CD4-positive, alpha-beta T cell treated with Interleukin-21 for 1 hour (primary cell): ENCODE measurements at places on chromosomes 1 and 21.

- no peak for DNase-seq
Measured at GRCh38 chr1:18531503-18531845, 50.7 kb downstream of the KLHDC7A start.

DNA sequence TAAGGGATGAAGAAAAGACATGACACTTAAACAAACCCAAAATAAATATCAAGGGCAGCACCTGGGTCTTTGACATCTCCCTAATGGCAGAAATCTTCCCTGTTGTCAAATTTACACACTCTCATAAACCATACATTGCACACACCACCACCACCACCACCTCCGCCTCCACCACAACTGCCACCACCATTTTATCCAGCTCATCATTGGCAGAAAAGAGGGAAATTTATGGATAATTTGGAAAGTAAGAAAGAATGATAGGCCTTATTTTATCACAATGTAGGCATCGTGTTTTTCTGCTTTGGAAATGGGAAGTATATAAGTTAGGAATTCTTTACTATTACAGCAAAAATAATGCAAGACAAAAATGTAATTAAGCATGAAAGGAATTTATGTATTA is 27.3 kb upstream of the RGS13 start:
- no peak for DNase-seq

GRCh38 chr1:23102289-23102688 is 66.4 kb downstream of the LUZP1 start:
- no peak for DNase-seq

DNA sequence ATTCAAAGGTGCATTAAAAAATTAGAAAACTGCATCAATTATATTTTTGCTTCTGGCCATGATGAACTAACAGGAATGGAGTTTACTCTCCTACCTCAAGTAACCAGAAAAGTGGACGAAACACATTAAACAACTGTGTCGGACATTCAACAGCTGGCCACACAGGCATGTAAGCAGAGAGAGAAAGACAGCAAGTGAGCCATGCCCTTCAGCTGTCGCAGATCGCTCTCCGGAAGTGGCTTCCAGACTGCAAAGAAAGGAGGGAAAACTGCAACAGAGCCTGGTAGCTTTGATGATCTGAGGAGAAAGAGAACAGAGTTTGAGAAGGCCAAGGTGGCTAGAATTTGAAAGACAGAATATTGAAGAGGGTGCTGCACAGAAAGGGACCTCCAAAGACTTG is 557.2 kb downstream of the MATN1 start:
- DNase-seq: no peak

GRCh38 chr1:248183996-248184395 is 9.4 kb downstream of the OR2M2 start:
- DNase-seq: no peak

DNA sequence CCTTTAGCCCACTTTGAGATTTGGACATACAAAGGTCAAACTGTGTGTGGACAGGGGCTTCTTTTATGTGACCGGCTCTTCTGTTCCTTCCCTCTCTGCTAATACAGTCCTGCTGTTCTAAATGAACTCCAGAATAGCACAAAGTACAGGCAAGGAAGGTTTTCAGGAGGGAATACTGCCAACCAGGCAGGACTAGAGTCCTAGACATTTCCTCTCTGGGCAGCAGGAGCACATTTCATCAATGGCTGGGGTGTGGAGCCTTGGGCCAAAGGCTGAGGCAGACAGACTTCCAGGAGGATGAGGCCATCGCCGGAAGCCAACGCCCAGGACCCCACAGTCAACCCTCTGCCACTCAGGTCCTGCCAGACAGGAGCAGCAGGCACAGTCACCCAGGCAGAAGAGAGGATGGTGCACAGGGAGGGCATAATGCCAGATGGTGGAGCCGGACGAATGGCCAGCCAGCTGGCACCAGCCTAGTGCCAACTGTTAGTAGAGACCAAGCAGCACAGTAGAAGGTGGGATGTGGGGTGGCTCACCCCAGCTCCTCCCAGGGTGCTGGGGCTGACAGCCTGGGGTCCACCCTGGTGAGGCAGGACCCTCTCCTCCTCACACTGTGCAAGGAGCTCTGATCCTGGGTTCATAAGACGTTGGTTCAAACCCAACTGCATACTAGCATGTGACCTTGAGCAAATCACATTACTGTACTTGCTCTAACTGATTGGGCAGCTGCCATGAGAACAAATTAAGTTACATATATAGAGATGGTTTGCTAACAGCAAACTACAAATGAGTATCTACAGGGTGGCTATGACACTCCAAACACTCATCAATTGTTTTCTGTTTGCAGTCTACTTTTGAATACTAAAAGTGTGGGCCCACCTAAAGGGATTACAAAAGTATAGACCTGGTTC is 410.7 kb downstream of the SIPA1L2 start:
- DNase-seq: no peak

- DNase-seq: no peak
Measured at GRCh38 chr1:39737546-39738169, 1.0 kb upstream of the PPIE start.

DNA sequence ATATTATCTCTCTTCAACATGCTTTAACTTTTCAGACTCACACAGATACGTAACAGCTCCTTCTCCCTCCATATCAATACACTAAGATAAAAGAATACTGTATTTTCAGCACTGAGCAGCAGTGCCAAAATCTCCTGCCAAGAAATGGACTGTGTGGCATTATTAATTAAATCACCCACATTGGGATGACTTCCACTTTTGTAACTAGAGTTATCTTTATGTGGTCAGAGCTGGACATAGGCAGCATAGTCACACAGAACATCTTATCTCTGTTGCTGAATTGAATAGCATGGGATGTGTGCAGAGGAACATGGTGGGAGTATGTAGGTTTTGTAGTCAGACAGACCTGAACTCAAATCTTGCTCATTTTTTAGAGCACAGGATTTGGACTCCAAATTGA is 41.4 kb upstream of the CACYBP start:
- DNase-seq: no peak

DNA sequence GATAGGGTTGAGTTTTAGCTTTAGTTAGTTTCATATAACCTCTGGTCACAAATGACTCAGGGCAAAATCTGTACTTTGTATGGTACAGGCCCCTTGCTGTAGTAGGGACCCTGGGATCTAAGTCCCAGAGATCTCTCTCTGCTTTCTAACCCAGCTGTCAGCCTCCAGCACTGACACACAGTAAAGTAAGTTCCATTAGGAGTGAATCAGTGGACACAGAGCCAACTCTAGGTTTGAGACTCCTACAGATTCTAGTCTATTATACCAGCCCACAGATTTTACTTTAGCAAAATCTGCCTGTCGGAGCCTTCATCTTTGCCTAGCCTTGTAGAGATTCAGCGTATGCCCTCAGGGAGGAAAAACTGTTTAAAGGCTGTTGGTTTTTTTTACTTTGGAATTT is 52.5 kb downstream of the ANGPTL1 start:
- no peak for DNase-seq

DNA sequence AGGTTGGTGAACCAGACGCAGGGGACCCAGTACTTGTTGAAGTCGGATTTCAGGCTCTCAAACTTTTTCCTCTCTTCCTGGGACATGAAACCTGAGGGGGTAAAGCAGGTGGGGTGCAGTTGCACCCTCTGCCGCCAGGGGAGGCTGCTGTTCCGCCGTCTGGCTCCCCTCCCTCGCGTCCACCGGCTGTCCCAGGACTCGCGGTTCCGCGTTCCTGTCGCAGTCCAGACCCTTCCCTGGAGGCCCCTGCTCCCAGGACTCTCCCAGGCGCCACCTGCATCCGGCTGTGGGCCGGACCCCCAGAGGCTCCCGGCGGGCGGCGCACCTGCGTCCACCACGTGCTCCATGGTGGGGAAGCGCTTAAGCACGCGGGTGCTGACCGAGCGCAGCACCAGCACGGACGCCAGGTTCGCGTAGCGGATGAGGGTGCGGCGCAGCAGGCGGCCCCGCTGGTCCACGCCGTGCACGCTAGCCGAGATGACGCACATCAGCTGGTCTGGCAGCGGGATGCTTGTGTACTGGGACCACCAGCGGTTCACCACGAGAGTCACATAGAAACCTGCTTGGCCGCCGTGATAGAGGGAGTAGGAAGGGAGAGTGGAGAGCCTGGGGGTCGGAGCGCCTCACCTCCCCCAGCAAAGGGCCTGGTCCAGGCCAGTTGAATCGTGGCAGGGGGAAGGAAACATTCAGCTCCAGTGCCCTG is 1.7 kb downstream of the BEST4 start:
- DNase-seq: peak; percentile 81

GRCh38 chr21:46454634-46455390 is 3.9 kb upstream of the DIP2A start:
- no peak for DNase-seq

DNA sequence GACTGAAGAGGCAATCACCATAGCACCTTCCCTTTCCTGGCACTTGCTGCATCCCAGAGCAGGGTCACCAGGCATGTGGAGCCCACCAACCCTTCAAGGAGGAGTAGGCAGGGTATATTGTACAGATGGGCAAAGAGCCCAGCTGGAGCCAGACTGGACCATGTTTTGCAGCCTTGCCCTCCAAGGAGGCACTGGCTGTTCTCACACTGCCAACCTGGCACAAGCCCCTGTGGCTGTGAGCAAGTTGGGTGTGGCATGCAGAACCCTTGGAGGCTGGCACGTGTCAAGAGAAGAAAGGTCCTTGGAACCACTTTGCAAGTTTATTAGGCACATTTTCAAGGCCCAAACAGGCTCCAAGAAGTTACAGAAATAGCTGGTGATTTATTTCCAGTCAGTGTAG is 146.4 kb downstream of the FOXD2 start:
- no peak for DNase-seq

DNA sequence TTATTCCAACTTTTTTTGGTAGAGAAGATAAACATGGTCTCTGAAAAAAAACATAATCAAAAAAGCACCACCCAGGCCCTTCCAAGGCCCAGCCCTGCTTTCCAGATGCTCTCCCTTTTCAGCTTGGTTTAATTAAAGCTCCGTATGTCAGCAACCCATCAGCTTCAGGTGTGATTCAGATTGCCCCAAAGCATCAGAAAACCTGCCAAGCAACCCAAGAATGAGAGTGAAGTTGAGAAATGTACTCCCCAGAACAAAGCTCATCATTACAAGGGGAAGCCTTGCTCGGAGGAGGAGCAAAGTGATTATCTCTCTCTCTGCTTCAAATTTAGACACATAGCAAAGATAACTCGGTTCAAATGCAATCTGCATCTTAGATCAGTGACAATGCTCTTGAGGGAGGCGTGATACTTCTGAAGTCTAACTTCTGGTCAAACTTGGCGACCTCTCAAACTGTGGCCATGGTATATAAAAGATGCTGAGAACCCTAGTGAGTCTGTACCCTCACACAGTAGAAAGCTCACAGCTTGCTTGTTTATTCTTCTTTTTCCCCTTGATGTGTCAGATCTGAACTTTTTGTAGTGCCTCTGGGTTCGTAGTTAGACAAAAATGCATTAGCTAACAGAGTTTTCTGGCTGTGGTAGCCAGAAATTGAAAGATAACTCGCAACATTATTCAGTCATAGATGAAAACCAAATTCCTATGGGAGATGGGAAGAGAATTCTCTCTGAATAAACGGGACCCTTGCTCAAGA is 63.3 kb upstream of the ZC3H11B start:
- DNase-seq: no peak

DNA sequence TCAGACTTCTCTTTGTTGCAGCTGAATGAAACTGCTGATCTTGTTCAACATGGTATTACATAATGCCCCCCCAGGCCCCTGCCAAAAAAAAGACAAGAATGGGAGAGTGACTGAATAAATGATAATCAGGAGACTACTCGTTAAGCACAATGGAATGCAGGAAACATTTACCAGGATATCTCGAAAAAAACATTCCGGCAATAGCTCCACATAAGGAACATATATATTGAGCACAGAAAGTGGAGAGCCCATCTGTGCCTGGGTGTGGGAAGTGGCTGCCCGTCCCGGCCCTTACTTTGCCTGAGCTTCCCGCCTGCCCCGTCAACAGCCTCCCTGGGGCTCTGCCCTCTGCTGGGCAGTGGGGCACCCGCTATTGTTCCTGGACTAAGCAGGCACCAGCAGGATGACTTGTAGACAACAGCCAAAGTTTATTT is 13.3 kb downstream of the TRIM11 start:
- no peak for DNase-seq

GRCh38 chr1:245377854-245378253 is 223.1 kb downstream of the KIF26B start:
- no peak for DNase-seq

DNA sequence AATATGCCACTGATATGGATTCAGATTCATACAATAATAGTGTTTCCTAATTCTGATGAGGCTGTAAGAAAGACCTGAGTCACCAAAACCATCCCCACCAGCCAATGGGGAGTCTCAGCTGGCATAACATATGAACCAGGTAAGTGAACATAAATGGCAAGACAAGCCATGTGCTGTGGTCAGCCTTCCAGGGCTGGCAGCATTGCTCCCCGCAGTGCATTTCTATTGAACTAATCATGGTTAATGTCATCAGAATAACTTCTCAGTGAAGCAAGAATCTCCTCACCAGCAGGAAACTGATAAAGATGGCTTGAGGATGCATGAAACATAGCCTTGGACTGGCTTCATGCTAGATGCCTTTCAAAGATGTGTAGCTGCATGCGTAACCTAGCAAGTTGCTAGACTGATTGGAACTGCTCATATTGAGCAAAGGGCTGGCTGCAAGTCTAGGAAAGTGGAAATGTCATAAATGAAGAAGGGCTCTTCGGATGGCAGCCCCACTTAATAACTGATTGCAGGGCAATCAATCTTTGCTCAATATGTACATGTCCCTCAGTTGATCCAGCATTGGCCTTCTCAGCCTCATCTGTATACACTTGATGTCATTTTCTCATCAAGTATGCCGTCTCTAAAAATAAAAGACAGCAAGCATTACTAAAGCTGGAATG is 88.0 kb downstream of the NTNG1 start:
- DNase-seq: no peak

- DNase-seq: no peak
Measured at GRCh38 chr1:76543495-76543894, 323.8 kb upstream of the ST6GALNAC5 start.

DNA sequence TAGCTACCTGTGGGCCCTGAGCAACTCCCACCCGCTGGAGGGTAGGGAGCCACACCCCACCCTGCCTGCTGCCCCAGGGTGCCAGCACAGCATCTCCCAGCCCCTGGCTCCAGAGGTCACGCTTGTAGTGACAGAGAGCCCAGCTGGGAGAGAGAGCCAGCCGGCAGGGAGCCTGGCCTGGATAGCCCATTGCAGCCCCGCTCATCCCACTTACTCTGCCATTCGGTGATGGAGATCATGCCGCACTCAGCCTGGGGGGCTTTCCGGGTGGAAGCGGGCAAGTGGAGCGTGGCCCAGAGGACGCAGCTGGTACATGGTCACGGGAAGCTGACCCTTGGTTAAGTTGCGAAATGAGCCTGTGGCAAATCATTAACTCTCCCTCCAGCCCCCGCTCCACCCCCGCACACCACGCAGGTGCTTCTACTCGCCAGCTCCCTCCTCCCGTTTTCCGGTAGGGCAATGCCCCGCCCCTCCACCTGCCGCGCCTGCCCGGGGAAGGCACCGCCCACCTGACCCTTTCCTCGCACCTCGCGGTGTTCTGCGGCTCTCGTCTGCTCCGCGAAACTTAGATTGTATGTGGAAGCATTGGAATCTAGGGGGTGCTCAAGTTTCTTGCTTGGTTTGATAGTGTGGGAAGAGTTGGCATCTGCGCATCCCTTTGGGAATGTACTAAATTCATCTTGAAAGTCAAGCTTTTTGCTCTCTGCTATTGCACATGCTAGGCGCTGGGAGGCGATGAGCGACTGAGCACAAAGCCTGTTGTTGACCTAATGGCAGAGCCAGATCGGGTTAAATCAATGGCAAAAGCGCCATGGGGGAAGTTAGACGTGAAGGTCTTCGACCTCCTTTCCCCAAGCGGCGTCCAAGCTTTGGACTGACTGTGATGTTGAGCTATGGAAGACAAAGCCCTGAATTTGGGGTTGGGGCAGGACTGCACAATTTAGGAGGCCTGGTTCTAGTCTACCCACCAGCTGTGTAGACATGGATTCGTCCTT is at the start of gene GOLT1A:
Gene GOLT1A, minus strand, starts transcription at position 321 of the 995 bp plus-strand sequence. Its CDS starts 82 bp downstream, at position 239.
- peak; percentile 40 for DNase-seq

- DNase-seq: no peak
Measured at GRCh38 chr1:29593601-29594382, 357.5 kb downstream of the PTPRU start.
